ENCODE measurements at places on chromosomes 2 and 18.

GRCh38 chr2:108612153-108612513 is 77.9 kb downstream of the LIMS1 start:
- DNase-seq: peak; percentile 73

- DNase-seq: no peak
These were observed 1165.6 kb upstream of the ZEB2 start for GRCh38 chr2:145685383-145686050.

GRCh38 chr18:3350566-3351527 is 88.9 kb downstream of the MYL12B start:
- no peak for DNase-seq

DNA sequence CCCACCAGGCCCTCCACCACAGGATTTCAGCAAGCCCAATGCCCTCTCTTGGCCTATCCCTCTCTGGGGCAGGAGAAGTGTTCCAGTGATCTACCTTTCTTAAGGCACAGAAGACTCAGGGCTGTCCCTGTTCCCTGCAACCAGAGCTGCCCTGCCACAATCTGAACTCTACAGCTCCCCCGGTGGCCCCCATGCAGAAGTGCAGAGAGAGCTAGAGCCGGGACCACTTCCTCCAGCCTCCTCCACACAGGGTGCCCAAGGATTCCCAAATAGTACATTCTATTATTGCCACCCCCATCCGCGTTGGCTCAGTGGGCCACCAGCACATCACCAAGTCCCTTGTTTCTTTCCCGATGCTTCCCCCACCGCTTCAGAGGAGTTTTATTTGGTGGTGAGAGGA is 114.8 kb upstream of the PTPRM start:
- DNase-seq: peak; percentile 22

DNA sequence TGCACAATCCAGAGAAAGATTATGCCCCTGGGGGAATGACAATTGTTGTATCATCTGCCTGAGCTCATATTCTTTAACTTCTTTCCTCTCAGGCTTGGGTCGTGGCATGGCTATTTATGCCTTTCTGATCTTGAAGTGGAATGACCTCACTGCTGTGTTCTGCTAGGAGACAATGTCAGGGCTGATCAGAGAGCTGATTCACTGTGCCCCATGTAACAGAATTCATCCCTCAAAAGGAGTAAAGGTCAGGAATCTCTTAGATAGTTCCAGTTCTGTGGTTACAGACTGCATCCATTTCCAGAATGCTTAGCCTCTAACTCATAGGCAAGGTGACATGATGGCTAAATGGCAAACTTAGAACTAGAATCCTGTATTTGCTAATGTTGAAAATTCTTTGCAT is 511.7 kb upstream of the CNTNAP5 start:
- no peak for DNase-seq

- no peak for DNase-seq
These were observed 20.9 kb upstream of the TANK start for GRCh38 chr2:161139098-161139987.
